ENCODE measurements at places on chromosomes 7 and 10.

DNA sequence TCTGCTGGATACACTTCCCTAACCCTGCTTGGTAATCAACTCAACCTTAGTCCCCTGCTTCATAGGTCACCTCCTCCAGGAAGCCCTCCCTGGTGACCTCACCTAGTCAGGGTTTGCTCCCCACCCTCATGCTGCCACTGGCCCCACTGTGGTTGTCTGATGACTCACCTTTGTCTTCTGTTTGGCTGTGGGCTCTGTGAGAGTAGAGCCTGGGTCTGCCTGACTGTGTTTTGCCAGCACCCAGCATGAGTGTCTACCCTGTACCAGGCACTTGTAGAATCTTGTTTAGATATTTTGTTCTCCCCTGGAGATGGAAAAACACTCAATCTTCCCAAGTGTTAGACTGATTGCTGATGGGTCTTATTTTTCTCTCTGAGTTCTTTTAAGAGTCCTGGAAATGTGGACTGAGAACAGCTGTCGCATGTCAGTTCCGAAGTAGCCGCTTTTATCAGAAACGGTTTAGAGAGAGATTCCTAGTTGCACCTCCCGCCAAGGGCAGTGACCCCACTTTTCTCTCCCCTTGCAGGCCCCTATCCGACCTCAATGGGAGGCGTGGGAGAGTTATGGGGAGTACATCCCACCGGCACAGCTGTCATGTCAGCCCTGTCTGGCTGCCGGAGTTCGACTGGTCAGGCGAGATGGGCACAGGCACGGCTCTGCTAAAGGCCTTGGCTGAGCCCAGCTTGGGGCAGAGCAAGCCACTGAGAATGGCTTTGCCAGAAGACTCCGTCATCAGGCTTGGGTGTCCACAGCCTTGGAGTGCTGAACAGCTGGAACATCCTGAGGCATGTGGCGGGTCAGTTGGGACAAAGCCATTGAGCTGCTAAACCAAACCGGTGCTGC lies 134.3 kb downstream of the GRK5 start:
- DNase-seq, result no peak

GRCh38 chr10:61166489-61166888 lies 222.5 kb upstream of the RHOBTB1 start:
- DNase-seq, result no peak

- no peak for DNase-seq
Observed at GRCh38 chr7:141752634-141753033, 11.3 kb upstream of the TAS2R3 start.

DNA sequence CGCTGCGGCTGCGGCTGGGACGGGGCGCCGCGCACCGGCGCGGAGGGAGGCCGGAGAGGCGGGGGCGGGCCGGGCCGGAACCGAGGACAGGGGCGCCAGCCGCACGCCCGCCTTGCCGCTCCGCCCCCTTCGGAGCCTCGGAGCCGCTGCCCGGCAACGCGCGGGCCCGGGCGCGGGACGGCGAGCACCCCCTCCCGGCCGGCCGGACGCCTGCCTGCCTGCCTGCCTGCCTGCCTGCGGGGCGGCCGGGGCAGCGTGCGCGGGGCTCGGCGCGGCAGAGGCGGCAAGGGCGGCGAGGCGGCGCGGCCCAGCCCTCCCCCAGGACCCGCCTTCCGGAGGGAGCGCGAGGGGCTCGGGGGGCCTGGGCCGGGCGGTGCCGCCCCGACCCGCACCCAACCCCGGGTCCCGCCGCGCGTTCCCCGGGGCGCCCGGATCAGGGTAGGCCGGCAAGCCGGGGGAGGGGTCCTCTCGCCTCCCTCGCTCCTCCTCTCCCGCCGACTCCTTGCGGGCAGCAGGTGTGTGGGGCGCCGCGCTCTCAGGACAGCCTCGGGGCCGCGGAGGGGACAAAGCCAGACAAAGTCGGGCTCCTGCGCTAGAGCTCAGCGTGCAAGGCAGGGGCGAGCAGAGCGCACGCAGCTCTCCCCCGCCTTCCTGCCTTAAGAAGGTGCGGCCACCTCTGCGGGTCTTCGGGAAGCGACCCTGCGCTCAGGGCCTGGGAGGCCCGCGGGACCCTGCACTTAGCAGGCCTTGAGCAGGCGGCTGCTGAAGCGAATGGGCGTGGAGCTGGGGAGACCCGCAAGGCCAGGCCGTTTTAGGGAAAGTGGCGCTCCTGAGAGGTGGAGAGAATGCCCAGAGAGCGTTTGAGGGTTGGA lies at the start of gene KIAA1549:
Gene KIAA1549, minus strand, starts transcription at position 58 of the 872 bp plus-strand sequence. CDS start 120 bp downstream, outside the sequence.
- DNase-seq, result no peak

DNA sequence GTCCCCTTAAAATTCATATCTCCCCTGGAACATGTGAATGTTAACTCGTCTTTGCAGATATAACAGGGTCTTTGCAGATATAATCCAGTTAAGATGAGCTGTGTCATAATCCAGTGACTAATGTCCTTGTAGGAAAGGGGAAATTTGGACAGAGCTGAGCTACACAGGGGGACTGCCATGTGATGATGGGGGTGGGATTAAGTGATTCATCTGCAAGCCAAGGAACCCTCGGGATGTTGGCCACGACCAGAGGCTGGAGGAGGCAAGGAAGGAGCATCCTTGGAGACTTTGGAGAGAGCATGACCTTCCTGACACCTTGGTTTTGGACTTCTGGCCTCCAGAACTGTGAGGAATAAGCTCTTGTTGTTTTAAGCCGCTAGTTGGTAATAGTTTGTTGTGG lies 153.9 kb upstream of the PCBD1 start:
- no peak for DNase-seq

GRCh38 chr10:89458291-89458690 lies 43.9 kb downstream of the IFIT5 start:
- DNase-seq, result no peak

- no peak for DNase-seq
Observed at GRCh38 chr10:422241-422640, 267.2 kb downstream of the DIP2C start.

DNA sequence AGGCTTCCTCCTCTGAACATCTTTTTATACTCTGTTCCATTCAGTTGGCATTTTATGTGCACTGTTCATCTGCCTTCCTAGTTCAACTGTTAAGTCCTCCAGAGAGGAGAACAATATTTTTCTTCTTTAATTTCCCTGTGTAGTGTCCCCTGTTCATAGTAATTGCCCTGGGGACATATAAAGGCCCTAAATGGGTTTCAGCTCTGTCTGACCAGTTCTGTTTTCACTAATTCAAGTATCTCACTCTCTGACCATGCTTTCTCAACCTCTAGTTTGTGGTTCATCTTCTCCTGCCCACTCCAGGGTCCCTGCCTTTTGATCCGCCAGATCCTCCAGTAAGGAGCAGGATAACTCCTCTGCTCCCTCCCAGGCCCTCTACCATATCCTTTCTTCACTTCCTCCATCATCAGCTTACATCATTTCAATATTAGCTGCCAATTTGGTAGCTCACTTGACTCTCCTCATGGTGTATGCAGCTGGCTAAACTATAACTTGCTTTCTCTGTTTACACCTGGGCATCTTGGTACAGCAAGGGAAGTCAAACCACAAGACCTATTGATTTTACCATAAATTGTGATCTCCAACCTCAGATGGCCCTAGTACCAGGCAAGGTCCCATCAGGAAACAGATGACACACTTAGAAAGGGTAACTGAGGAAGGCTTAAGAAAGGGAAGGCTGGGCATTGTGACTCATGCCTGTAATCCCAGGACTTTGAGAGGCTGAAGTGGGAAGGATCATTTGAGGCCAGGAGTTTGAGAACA lies 17.7 kb upstream of the C10orf67 start:
- no peak for DNase-seq

GRCh38 chr10:68938117-68938516 lies 17.9 kb upstream of the DDX21 start:
- no peak for DNase-seq

DNA sequence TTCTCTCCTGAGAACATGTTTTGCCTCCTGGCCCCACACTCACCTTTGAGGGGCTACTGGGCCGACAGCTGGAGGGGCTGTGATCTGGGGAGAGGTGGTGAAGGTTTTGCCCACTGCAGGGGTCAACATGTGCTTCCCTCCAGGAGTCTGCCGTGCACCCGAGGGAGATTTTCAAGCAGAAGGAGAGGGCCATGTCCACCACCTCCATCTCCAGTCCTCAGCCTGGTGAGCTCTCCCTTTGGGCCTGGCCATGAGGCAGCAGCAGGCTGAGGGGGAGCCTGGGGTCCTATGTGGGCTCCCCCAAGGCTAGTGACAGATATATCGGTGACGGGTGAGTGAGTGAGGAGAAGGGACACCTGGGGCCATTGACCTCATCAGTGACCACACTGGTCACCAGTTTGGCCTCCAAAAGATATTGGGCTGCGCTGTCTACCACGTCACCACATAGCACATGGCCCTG lies 6.6 kb downstream of the PGAM2 start:
- no peak for DNase-seq

GRCh38 chr10:100490531-100490930 lies 27.7 kb downstream of the WNT8B start:
- no peak for DNase-seq

- no peak for DNase-seq
Observed at GRCh38 chr7:101880282-101881054, 63.0 kb downstream of the CUX1 start.

- DNase-seq, result no peak
Observed at GRCh38 chr10:88759366-88760101, at the start of gene LIPN. TSS of gene LIPN (plus strand) at chr10:88760020. CDS start at chr10:88761406, 1,386 bp downstream.

DNA sequence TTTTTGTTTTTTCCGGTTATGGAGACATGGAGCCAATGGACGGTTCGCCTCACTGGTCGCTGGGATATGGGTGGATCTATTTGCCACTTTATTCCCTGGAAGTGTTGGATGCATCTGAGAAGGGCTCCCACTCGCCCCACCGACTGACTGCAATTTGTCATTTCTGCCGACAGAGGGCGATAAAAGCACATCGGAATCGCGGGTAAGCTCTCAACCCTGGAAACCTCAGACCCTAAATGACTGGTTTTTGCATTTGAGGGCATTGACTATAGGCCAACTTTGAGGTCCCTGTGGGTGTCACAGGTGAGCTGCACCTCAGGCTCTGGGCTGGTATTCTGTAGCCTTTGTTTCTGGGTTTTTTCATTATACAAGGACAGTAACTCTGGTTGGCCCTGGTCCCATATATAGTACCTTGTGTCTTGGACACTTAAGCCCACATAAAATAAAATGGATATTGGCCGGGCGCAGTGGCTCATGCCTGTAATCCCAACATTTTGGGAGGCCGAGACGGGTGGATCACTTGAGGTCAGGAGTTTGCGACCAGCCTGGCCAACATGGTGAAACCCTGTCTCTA lies 11.9 kb upstream of the OPALIN start:
- no peak for DNase-seq

DNA sequence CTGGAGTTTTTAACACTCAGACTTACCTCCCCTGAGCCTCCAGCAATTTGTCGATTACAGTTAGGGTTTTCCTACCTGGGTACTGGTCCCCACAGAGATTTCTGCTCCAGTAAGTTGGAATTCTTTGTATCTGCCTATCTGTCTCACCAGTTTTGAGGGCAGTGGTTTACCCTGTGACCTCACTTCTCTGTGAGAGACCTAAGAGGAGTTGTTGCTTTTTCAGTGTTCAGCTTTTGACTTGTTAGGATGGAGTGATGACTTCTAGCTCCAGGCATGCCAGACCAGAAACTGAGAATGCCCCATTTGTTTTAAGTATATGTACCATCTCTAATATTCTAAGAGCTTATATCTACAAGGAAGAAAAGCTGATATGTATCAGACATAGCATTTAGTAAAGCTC lies 42.9 kb downstream of the CSGALNACT2 start:
- no peak for DNase-seq

DNA sequence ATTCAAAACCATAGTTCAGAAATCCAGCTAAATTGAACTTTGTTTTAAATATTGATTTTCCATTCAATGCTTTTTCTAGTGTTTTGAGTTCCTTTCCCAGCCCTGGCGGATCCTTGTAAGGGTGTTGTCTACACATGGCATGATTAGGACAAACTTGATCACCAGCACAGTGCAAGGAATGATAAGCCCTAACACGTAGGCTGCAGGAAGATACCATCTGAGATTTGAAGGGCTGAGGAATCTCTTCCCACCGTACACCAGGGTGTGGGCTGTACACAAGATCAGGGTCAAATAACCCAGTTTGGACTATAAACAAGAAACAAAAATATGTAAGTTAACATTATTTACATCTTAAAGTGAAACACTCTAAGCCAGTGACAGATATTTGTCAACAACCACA lies 27.4 kb downstream of the STEAP4 start:
- DNase-seq, result no peak

DNA sequence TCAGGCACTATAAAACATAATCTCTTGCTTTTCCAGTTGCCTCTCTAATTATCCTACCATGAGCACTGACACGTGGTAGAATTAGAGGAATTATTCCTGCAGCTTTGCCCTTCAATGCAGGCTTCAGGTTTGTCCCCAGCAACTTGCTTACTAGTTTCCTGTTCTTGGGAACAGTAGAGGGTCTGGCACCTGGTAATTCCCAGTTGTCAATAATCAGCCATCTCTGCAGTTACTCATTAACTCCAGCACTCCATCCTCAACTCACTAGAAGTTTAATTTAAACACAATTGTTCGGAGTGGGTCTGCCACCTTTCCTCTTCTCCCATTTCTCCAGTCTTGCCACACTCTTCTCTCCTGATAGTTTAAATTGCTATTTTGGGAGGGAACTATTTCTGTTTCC lies 324.3 kb upstream of the KIAA1217 start:
- DNase-seq, result no peak

DNA sequence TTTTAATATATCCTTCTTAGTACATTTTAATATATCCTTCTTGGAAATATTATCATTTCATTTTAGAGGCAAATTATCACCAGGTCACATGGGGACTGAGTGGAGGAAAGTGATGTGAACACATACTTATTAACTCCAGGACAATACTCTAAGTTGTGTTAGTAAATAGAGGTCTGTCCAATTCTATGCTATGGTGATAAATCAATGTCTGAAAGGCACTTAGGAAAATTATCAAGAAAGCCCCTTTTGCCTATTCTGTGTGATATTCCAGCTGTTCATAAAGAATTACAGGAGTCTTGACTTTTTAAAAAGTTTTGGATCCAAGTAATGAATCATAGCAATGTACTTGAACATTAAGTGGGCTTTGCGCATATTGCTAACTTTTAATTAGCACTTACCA lies 88.5 kb downstream of the THSD7A start:
- DNase-seq, result no peak

- DNase-seq, result no peak
Observed at GRCh38 chr7:33395340-33395739, 266.0 kb downstream of the BBS9 start.

DNA sequence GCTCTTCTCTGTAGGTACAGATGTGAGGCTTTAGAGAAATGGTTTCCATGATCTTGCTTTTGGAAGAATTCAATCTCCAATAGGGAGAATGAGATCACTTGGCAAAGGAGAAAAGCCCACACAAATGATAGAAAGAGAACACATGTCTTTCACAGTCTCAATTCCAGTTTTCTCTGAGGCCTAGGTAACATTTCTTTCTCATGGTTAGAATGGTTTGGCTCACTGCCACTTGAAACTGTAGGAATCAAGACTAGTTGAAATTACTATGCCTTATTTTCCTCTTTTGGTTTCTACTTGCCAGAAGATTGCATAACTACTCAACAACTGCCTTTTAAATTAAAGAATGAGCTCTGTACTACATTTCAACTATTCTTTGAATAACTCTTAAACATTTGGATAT lies 276.5 kb upstream of the TEX47 start:
- no peak for DNase-seq

All from stimulated activated CD4-positive, alpha-beta T cell treated with anti-CD3 and anti-CD28 coated beads, Interleukin-1b, Interleukin-23, amount 100 ng/mL, for 1 hour (primary cell).